ENCODE measurements at places on chromosomes 11 and 22. TPM values are rescaled to one million over a fixed set of nuclear protein-coding genes. Genes with fewer than 3 reads are reported as not detected.

DNA sequence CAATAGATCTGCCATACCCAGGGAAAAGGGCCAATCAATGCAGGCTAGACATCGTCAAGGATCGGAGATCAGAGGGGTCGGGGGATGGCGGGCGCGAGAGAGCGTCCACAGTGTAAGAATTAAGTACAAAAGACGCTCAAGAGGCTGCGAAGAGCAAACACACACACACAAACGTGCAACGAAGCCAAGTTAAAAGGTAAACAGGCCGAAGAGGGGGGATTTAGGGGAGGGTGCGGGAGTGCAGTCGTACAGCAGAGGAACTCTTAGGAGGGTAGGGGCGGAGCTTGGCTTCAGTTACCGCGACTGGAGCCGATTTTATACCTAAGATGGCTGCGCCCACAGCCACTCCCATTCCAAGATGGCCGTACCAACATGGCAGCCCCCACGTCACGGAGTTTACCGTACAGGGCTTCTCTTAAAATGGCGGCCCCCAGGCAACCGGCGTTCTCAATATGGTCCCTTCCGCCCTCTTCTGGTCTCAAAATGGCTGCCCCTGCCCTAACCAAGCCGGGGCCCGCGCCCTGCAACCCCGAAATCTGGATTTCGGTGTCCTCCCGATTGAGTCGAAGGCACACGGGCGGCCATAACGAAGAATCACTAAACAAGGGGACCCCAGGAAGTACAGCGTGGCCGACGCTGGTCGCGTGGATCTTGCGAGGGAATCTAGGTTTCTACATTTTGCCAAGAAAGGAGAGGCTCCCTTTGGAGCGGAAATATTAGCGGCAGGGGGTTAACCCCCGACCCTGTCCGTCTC is 1.9 kb downstream of the GNG3 start:
- DNase-seq: peak; percentile 96

The PRR33 gene
- not detected for total RNA-seq

The FLRT1 gene
- not detected for total RNA-seq

GRCh38 chr11:32982626-32983025 is 33.1 kb upstream of the DEPDC7 start:
- DNase-seq: no peak

The CDC42BPG gene
- 6.9 TPM for total RNA-seq

DNA sequence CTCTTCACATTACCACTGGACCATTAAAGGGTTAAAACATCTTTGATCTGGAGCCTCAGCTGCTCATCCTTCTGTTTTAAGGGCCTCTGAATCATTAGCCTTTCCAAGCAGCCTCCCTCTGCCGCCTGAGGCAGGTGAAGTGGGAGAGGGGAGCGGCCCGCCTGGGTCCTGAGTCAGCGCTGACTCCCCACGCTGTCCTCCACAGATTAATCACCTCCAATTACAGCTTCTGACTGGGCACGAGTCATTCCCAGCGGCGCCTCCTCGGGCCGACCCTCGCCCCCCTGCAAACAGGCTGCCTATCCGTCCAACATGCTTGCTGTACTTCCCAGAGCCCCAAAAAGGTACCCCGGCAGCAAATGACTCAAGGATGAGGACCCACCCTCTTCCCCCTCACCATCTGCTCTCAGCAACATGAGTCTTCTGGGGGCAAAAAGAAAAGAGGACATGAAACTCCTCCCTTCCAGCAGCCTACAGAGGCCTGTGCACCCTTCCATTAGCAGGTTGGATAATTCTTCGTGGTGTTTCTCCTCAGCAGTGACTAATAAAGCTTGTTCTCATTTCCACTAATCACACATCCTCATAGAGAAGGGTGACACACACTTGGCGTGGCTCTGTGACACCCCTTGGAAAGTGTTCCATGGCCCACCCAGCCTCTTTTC is 44.3 kb upstream of the JAM3 start:
- no peak for DNase-seq

The YAP1 gene
- 0.06 TPM for total RNA-seq

- peak; percentile 20 for DNase-seq
These were observed 27.6 kb upstream of the BMAL1 start for GRCh38 chr11:13249992-13250391.

The PNPLA5 gene
- not detected for total RNA-seq

DNA sequence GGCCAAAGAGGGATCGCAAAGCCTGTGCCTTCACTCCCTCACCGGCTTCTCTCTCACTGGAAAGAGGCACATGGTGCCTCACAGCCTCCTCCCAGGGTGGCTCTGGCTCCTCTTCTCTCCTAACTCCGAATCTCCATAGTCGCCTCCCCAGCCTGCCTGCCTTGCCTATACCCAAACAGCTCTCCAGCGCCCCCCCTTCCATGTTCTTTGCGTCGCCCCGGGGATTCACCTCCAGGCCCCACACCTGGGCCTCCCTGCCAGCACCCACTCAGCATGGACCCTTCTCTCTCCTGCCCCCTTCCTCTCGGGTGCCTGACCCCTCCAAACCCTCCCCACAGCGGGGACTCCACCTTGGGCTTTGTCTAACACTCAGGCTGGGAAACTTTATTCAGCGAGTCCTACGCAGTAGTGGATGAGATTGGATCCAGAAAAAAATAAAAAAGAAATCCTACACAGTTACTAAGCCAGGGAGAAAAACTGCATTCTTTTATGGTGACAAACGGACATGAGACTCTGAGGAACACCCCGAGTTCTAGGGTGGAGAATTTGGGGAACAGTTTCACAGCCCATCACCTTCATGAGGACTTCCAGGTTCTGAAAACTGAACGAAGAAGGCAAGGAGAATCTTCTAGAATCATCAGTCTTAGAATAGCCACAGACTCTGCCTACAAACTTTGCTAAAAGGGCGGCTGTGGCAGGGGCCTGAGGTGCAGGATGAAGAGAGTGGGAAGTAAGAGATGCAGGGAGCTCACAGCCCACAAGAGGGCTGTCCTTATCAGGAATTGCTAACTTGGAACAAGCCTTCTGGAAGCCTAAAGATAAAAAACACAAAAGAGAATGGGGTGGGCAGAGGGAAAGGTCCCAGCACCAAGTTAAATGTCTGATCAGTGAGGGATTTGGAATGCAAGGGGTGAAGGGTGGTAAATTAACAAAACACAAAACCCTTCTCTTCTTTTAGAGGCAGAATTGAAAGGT is 5.3 kb downstream of the PPM1F start:
- no peak for DNase-seq

- DNase-seq: no peak
These were observed 61.7 kb downstream of the FBXO7 start for GRCh38 chr22:32536352-32536751.

DNA sequence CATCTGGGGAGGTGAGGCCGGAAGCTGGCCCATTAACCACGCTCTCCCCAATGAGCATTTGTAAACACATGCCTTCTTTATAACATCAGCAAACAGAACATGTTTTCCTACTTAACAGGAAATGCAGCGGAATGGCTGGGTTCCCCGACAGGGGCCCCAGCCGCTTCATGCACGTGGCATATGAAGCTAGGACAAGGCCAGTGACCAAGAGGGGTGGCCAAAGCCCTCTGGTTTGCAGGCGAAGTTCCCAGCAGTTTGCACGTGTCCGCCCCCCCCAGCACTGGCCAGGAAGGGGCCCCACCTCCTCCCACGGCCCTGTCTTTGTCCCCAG is 38.7 kb upstream of the LINC01488 start:
- no peak for DNase-seq

The ABCC8 gene
- not detected for total RNA-seq

All from CD4-positive, alpha-beta T cell (primary cell).